ENCODE measurements at places on chromosomes 1 and 21. TPM values are rescaled to one million over a fixed set of nuclear protein-coding genes. Genes with fewer than 3 reads are reported as not detected.

Gene VHLL
- total RNA-seq, result 1.1 TPM

Gene GFI1
- 2.1 TPM for total RNA-seq

Gene CCDC181
- total RNA-seq, result 5.6 TPM

Gene CD101
- total RNA-seq, result 1.1 TPM

Gene SPATA45
- not detected for total RNA-seq

Gene PIK3CD
- total RNA-seq, result 5.3 TPM

Gene PFDN2
- total RNA-seq, result 33.6 TPM

Data from prostate gland (tissue), 2 donors.